ENCODE measurements at places on chromosomes 1 and 21. TPM values are rescaled to one million over a fixed set of nuclear protein-coding genes. Genes with fewer than 3 reads are reported as not detected.
A peak's percentile ranks its signal among the peaks of the same experiment; 100 is the strongest.

DNA sequence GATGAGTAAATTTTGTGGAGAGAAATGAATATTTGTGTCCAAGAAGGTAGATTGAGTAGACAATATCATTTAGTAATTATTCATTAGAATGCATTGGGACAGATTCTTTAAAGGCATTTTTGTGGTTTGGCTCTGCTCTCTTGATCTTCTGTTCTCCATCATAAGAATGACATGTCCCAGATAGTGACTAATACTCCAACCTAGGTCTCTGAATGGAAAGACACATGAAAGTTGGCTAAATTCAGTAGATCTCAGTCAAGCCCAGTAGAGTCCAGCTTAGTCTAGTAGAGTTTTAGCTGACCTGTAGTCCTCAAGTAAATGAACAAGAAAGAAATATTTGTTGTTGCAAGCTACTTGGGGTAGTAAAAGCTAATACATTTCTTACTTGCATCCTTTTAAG lies 61.8 kb upstream of the DNAH14 start:
- DNase-seq, result no peak

- no peak for DNase-seq
These were observed 57.6 kb downstream of the TRIM33 start for GRCh38 chr1:114453361-114453784.

KIAA1614 gene
- 10.5 TPM for total RNA-seq

DNA sequence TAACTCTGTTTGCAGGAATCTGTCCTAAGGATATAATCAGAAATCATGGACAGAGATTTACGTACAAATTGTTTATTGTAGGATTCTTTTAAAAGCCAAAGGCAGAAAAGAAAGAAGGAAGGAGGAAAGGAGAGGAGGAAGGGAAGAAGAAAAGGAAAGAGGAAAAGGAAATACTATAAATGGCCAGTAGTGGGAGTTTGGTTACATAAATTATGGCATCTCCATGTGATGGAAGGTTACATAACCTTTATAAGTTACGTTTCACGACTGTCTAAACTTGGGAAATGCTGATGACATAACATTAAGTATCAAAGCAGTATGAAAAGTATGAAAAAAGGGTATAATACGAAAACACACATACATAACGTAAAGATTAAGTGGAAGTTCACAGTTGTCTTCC lies 39.0 kb downstream of the SMYD2 start:
- DNase-seq, result no peak

DNA sequence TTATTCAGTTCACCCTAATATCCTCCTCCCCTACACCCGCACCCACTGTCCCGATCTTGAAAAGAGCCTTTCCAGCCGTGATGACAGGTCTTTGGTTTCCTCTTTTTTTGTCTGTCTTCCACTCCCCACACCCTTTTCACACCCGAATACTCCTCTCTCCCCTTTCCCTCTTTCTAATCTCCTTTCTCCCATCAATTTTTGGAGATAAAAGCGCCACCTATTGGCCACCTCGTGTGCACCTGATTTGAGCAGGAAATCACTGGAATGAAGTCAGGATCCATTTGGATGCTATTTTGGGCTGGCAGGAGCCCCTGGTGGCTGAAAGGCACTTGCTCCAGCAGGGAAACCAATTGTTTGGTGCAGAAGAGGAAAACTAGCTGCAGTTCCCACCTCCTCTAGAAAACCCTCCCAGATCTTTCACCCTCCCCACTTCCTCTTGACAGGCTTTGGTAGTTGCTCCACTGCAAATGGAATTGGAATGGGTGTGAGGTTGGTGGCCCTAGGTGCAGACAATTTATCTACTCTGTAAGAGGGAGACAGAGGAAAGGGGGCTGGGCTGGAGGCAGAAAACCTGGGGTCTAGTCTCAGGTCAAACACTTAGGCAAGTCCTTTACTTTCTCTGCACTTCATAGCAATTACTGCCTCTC lies 8.4 kb downstream of the FOXE3 start:
- DNase-seq, result no peak

- DNase-seq, result no peak
These were observed 196.4 kb downstream of the LHX8 start for GRCh38 chr1:75330624-75331023.

DNA sequence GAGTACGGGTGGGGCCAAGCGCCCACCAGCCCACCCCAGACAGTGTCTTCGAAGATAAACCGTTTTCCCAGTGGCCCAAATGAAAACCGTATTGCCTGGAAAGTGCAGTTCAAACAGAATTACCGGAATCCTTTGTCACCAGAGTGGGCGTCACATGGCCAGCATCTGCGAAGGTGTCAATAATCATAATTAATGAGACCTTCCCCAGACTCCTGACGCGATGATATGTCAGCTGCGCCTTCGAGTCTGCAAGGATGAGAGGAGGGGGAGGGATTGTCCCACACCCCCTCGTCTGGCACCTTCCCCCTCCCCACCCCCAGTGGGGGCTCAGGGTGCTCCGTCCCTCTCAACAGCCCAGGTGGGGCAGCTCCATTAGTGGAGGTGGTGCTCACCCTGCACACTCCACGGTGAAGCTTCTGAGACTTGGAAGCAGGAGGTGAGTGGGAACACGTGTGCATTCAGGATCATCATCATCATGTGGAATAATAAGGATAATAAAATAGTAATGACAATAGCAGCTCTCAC lies 215.1 kb downstream of the PTPRU start:
- peak; percentile 23 for DNase-seq
